ENCODE measurements at places on chromosomes 2 and 18.

GRCh38 chr18:79496978-79497637 is 101.4 kb downstream of the NFATC1 start:
- DNase-seq: no peak

GRCh38 chr2:53724536-53724935 is 43.1 kb upstream of the CHAC2 start:
- no peak for DNase-seq

DNA sequence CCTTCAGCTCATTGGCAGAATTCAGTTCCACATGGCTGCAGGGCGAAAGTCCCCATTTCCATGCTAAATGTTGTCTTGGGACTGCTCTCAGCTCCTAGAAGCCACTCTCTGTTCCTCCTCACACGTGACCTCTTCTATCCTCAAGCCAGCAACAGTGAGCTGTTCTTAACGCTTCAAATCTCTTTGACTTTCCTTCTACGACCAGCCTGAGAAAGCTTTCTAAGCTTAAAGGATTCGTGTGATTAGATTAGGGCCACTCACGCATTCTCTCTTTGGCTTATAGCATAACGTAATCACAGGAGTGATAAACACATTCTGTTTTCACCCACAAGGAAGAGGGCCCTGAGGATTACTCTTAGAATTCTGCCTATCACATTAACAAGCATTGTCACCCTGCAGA is 29.8 kb upstream of the LAMA1 start:
- peak; percentile 65 for DNase-seq

DNA sequence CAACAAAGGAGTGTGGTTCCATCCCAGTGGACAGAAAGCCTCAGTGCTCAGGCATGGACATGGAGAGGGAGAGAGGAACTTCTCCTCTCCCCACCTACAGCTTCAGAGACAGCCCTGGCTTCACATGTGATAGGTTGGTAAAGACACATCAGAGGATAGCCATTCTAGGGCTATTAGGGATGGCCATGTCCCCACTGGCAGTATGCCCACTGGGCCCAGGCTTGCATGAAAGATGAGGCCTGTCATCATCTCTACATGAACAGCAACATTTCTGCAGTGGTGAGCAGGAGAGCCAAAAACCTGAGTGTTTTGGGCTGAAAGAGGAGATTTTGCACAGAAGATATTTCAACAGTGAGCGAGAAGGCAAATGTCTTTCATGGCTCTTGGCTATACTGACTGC is 517.2 kb downstream of the NR4A2 start:
- no peak for DNase-seq

GRCh38 chr2:118670838-118671237 is 176.6 kb downstream of the EN1 start:
- DNase-seq: no peak

DNA sequence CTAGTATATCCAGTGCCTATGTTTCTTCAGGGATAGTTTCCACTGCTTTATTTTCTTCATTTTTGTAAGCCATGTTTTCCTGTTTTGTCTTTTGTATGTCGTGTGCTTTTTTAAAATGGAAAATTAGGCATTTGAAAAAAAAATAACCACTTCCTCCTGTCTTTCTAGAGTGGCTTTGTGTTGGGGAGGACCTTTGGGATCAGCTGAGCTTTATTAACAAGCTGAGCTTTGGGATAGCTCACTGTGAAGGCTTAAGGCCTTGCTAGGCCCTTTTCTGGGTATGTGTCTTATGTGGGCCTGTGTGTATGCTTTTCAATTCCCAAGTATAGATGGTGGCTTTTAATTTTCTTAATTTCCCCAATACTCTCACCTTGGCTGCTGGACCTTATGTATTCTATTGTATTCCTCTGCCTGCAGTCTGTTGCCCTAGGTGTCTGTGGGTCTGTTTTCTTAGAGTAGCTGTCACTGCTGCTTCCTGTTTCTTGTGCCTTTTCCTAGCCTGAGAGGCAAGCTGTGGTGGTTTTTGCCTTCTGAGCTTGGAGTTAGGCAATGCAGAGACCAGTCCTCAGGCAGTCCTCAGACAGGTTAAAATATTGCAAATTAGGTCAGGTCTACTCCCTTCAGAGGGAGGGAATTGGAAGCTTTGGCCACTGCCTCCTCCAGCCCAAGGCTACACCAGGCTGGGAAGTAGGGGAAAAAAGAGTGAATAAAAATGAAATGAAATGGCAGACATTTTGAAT is 134.7 kb downstream of the LDLRAD4 start:
- DNase-seq: no peak

- peak; percentile 69 for DNase-seq
Observed at GRCh38 chr18:8799596-8800441, 94.5 kb downstream of the MTCL1 start.

DNA sequence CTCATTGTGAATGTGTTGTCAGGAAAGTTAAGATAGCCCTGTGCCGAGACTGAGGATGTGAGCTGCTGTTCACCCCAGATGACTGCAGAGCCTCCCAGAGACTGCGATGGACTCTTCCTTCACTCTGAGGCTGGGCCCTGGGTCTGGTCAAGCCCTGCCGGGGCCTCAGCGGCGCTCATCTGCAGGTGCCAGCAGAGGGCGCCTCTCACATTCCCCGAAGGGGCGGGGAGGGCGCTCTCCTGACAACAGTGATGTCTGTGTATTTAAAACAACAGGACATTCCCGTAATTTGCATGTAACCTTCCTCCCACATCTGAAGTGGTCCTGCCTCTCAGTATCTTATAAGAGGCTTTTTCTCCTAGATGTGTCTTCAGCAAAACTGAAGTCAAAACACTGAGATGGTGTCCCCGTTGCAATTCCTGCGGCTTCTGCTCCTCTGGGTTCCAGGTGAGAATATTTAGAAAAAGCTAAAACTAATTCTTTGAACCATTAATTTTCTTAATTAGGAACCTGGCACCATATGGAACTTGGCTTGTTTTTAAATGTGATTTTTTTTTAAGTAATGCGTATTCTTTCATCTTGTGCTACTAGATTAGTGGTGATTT is 1377.9 kb downstream of the RPIA start:
- peak; percentile 45 for DNase-seq

DNA sequence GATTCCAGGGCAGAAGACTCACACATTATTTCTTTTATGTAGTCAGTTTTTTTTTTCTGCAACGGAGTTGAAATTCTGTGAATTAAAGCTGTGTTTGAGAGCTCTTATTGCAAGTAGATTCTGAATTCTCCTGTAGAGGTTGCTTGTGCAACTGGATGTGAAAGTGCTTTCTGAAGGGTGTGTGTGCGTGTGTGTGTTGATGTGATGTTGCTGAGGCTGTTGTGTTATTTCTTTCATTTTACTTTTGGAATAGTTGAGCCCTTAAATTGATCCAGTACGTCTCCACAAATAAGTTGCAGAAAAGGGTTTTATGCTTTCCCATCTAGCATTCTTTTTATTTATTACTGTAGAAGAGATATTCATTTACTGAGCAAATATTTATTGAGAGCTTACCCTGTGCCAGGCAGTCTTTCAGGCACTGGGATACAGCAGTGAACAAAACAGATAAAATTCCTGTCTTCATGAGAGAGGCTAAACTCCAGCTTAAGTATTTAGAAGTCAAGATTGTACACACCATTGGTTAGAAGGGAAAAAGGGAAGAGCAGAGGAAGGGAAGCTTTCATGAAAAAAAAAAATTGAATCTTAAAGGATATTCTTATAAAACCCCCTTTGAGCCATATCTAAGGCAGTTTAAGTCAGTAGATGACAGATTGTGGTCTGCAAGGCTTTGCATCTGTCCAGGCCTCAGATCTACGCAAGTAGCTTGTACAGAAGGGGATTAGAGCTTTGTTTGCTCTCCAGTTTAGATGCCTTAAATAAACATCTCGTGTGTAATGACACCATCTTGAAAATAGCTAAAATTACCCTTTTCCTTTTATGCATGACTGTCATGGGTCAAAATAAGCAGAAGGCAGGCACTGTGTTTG is 58.2 kb downstream of the MYO1B start:
- DNase-seq: peak; percentile 27

- DNase-seq: no peak
Observed at GRCh38 chr2:12087175-12087574, 340.7 kb downstream of the LPIN1 start.

DNA sequence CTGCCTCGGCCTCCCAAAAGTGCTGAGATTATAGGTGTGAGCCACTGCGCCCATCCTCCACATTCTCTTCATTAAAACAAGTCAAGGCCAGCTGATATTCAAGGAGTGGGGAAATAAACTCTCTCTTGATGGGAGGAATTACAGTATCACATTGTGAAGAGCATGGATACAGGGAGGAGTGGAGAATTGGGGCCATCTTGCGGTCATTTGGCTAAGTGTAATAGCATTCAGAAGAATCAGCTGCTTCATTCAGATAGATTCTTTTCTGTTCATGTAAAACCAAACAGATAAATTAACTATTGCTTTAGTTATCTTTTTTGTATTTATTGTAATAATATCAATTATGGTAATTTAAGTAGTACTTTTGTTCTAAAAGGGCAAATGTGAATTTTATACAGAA is 156.3 kb downstream of the UBR3 start:
- no peak for DNase-seq

GRCh38 chr2:19806131-19806530 is 95.7 kb downstream of the TTC32 start:
- no peak for DNase-seq

DNA sequence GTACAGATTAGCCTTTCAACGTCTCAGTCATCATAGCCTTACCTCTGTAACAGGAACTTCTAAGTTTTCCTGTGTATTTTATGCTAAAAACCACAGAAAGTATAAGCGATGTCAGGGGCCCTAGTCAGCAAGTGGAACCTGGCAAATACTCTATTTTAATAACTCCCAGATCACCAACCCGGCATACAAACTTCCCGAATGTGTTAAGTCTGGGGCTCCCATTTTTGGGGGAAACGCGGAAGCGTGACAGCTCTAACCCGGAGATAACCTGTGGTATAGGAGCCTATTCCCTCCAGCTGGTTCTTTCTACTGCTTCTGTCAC is 574 bp downstream of the NIFK start:
- no peak for DNase-seq

DNA sequence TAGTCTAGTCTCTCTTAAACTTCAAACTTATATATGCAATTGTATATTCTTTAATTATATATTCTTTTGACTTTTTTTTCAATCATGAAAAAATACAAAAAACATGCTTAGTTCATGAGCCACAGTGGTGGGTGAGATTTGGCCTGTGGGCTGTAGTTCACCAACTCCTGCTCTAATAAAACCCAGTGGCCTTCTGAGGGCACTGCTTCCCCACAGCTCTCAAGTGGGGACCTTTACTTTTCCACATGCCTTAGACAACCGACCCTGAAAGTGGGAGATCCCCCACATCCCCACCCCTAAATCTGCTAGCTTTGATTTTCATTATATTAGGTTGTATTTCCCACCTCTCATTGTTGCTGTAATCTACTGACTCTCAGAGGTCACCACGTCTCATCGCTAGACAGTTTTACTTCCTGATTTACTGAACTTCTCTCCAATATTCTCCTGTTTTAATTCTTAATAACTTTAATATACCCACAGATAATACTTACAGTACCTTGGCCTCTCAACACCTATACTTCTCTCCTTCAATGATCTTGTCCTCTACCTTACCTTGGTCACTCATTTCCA is 57.3 kb downstream of the ROCK1 start:
- no peak for DNase-seq

- no peak for DNase-seq
Observed at GRCh38 chr18:78790960-78791359, 188.7 kb upstream of the SALL3 start.

DNA sequence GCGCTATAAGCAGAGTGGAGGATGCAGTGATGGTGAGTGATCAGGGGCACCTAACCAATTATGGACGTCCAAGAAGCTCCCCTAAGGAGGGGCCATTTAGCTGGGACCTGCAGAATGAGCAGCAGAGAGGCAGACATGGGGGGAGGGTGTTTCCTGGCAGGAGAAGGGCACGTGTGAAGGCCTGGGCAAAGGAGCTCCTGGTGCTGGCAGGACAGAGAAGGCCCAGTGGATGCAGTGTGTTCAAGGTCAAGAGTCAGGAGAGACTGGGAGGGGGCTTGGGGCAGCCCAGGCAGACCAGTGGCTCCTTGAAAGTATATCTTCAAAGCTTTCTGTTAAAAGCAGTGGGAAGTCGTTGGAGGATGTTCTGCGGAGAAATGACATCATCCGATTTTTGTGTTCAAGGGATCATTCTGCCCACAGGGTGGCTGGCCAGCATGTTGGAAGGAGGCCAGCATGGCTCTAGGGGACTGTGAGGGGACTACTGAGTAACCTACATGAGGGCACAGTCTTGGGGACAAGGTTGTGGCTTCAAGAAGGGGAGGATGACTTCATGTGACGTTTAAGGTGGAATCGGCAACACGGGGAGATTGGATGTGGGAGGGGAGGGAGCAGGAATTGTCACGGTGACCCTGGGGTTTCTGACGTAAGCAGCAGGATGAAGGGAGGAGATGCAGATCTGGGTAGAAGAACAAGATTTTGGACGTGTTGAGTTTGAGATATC is 9.0 kb upstream of the CIB4 start:
- DNase-seq: peak; percentile 4

- peak; percentile 58 for DNase-seq
Observed at GRCh38 chr2:64327510-64328414, 126.2 kb upstream of the LGALSL start.

DNA sequence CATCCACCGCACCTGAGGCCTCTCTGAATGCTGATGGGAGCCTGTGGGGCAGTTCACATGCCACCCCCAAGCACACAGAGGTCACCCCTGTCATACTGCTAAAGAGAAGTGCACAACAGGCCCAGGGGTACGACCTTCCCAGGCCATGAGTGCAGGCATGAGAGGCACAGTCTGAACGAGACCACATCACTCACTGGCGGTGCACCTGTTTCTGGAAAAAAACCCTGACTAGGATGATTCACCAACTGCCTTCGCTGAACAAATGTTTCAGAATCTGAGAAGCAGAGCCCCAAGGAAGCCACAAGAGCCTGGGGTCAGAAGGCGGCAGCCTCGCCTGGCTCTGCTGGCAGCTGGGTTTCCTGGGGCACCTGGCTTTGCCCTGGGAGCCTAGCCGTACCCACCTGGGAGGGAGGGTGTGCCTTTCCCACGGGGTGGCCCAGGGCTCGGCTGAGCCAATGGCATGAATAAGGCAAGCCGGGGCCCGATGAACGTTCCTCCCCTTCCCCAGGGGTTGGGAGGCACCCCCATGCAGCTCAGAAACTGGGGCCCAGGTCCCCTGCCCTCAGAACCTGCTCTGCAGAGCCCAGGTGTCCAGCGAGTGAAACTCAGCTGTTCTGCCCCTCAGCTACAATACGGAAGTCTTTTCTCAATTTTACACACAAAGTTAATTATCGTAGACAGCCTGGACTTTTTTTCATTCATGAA is 73.8 kb downstream of the HDAC4 start:
- no peak for DNase-seq

All from WERI-Rb-1 (cell line).